ENCODE measurements at places on chromosomes 1 and 21. TPM values are rescaled to one million over a fixed set of nuclear protein-coding genes. Genes with fewer than 3 reads are reported as not detected.

ECM1 gene
- total RNA-seq: 8.0 TPM

TMEM52 gene
- total RNA-seq: not detected

OPTC gene
- not detected for total RNA-seq

AMY2B gene
- 17.1 TPM for total RNA-seq

KCNJ9 gene
- total RNA-seq: 0.08 TPM

RHBDL2 gene
- total RNA-seq: not detected

OR2AK2 gene
- not detected for total RNA-seq

GPR25 gene
- total RNA-seq: not detected

COL18A1 gene
- 57.9 TPM for total RNA-seq

ITLN2 gene
- 3.8 TPM for total RNA-seq

VWA1 gene
- 2.9 TPM for total RNA-seq

EEIG2 gene
- total RNA-seq: 51.1 TPM

SLC22A15 gene
- 7.2 TPM for total RNA-seq

KCNH1 gene
- not detected for total RNA-seq

FCRL2 gene
- total RNA-seq: not detected

DNTTIP2 gene
- total RNA-seq: 39.0 TPM

ITGB2 gene
- total RNA-seq: 0.09 TPM

RHOU gene
- total RNA-seq: 4.2 TPM

SEMA4A gene
- 1.4 TPM for total RNA-seq

CNR2 gene
- under 0.01 TPM for total RNA-seq

PRAMEF14 gene
- not detected for total RNA-seq

HSF2BP gene
- total RNA-seq: 2.3 TPM

NECTIN4 gene
- not detected for total RNA-seq

CASQ1 gene
- 0.18 TPM for total RNA-seq

IL20 gene
- total RNA-seq: not detected

TTLL10 gene
- not detected for total RNA-seq

TRMT1L gene
- 22.6 TPM for total RNA-seq

TMPRSS3 gene
- not detected for total RNA-seq

ATP5PB gene
- 327 TPM for total RNA-seq

BSND gene
- total RNA-seq: not detected

SPEN gene
- 20.5 TPM for total RNA-seq

AMY2A gene
- not detected for total RNA-seq

WASF2 gene
- 37.9 TPM for total RNA-seq

MTARC1 gene
- total RNA-seq: 4.3 TPM

NR5A2 gene
- total RNA-seq: 11.5 TPM

FMO1 gene
- total RNA-seq: 7.8 TPM

ANXA9 gene
- 0.49 TPM for total RNA-seq

RNF223 gene
- not detected for total RNA-seq

GPR89A gene
- 37.7 TPM for total RNA-seq

YBEY gene
- total RNA-seq: 22.4 TPM

PEF1 gene
- 59.8 TPM for total RNA-seq

SPRR2F gene
- not detected for total RNA-seq

NBPF20 gene
- total RNA-seq: 2.1 TPM

DUSP12 gene
- 23.6 TPM for total RNA-seq

VWA5B1 gene
- total RNA-seq: not detected

All from fibroblast of the aortic adventitia (primary cell).